Liver (tissue), 10 donors: ENCODE measurements at places on chromosomes 5 and 9.

DNA sequence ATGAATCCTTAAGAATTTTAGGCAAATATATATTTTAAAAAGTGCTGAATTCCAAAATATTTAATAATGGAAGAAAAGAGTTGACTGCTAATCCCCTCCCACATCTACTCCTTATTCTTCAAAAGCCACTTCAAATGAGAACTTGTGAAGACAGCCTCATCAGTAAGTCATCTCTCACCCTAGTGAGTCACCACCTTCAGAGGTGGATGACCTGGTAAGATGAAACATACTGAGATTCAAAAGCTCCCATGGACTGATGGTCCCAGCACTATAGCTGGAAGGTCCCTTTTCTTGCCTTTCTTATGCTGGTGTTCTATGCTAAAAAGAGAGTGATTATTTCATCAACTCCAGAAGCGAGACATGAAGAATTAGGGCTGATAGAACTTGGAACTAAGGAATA is 37.8 kb upstream of the SPDL1 start:
- DNase-seq = no peak

DNA sequence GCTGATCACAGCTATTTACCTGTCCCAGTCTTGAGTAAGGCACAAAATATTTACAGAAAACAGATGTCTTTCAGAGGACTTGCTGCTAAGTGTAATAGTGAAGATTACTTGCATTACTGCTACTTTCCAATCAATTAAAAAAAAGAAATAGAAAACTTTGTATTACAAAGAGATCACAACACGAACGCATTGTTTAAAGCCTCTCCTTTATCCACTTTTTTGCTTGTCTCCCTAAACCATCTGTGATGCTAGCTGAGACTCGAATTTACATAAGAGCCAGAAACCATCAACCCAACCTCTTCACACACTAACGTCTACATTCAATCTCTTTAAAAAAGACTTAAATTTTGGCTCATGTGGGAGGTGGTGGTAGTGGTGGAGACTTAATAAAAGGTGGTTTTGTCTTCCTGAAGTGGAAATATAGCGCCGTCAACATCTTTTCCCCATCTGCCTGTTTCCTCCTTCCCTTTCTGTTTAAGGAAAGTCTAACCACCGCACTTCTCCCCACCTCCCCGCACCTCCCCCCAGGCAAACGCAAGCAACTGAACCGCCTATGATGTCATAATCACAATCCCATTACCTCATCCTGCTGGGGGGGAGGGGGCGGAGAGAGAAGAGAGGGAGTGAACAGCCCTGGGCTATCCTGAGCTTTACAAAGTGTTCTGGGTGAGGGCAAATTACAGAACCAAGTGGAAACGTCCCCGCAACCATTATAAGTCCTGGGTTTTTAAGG is 948 bp upstream of the FAM53C start:
- DNase-seq = no peak

- DNase-seq = no peak
These were observed 283.8 kb downstream of the PDE4D start for GRCh38 chr5:59609501-59610265.

DNA sequence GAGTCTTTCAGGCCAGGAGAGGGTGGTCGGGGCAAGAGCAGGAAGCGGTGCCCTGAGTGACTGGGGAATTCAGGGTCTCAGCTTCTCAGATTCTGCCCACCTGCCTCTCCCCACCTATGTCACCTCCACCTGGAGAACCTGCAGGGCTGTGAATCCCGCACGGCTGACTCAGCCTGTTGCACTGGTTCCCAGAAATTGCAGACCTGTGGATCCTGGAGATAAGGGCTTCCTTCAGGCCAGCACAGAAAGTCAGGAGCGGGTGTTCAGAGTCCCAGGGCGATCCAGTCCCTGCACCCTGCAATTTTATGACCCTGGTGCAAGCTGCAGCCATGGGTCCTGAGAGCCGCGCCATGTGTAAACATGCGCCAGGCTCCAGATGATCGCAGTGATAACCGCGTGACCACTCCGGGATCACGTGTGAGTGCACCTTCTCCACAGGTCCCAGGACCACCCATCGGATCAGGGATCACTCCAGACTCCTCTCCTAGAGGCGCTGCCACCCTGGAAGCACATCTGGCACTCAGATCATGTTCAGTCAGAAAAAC is 17.8 kb downstream of the IRX4 start:
- no peak for DNase-seq

DNA sequence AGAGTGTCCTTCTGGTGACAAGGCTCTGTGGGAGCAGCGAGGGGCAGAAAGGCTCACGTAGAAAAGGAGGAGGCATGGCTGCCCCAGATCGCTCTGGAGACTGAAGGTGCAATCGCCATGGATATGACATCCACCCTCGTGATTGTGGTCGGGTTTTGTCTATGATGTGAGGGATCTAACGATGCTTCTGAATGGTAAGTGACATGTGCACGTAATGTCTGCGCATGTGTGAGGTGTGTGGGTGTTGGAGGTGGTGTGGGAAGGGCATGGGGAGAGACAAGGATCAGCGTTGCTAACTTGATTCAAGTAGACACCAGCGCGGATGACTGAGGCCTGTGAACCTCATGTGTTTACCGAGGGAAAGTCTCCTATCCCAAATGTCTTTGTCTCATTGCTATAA is 20.2 kb downstream of the IRX1 start:
- DNase-seq = no peak

GRCh38 chr9:110050925-110051355 is 157.0 kb downstream of the C9orf152 start:
- no peak for DNase-seq

- DNase-seq = no peak
These were observed 3.4 kb upstream of the RHOBTB3 start for GRCh38 chr5:95727764-95728191.

DNA sequence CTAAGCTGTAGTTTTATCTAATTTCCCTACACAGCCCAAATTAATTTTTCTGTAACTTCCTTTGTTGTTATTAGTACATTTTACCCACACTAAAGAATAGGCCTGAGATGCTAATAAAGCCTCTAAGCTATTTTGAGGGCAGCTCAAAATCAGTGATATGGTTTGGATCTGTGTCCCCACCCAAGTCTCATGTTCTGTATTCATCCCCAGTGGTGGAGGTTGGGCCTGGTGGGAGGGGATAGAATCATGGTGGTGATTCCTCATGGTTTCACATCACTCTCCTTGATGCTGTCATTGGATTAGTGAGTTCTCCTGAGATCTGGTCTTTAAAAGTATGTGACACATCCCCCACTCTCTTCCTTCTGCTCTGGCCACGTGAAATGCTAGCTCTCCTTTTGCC is 27.3 kb downstream of the LURAP1L start:
- no peak for DNase-seq

GRCh38 chr5:180197016-180197702 is 11.9 kb downstream of the RASGEF1C start:
- no peak for DNase-seq

DNA sequence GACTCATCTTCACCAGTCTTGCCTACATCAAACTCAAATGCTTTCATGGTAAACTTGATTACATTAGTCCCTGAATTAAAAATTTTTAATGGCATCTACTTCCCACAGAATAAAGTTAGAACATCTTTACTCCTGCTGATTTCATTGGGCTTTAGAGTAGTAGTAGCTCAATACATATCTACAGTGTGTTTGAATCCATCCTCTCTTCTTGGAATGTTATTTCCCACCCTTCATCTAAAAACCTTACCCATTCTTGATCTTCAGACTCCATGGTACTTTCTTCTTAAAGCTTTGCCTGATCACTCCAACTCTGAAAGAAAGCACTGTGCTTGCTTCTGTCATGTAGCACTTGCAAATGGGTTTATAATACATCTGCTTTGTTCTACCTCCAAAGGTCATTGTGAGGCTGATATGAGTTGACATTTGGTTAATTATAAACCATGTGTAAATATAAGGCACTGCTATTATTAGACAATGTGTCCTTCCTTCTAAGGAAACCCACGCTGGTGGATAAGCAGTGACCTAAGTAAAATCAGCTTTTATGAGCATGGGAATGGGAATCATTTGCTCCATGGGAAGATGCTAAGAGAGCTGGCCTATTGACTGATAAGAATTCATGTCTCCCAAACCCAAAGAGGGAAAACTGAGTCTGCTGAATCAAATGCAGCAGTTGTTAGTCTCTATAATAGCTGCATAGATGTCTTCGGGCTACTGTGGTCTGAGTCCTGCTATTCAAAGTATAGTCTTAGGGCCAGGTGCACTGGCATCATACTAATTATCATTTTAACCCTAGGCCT is 7.5 kb upstream of the PRLR start:
- no peak for DNase-seq

DNA sequence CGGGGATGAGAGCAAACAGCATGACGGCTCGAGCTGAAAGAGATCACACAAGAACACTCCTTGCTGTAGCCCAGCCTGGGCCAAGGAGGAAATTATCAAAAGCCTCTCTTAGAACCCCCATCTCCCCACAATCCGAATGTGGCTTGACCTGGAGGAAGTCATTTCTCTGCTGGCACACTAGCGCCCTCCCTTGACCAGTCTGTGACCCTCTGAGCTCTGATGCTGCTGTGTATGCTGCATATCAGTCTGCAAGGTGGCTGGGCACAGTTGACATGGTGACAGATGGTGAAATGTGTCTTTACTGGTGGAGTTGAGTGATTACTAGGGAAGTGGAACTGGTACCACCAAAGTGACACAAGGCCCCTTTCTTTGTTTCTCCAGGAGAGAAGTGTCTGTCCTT is 3.3 kb downstream of the SLC46A2 start:
- DNase-seq = no peak

- no peak for DNase-seq
These were observed 11.3 kb upstream of the LOX start for GRCh38 chr5:122089096-122090013.

- DNase-seq = no peak
These were observed 208.0 kb downstream of the PARP8 start for GRCh38 chr5:50874306-50875001.

DNA sequence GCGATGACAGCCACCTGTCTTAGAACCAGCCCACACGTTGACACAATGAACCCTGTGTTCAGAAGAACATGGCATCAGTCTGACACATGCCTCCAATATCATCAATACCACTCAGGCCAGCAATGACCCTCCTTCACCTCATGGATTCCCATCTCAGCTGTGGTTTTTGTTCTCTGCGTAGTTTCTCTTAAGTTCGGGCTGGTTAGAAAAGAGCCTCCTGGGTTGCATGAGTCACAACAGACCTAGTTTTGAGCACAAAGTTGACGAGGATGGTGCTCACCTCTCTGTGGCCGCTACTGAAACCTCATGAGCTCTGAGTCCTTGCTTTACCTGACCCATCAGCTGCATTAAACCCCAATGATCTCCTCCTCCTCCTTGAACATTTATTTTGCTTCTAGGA is 299.9 kb downstream of the SPOCK1 start:
- DNase-seq = no peak

- no peak for DNase-seq
These were observed 670.8 kb downstream of the ACTL7B start for GRCh38 chr9:108184941-108185340.

GRCh38 chr9:25990376-25990775 is 312.1 kb upstream of the TUSC1 start:
- no peak for DNase-seq

GRCh38 chr5:129593525-129593924 is 133.4 kb downstream of the ADAMTS19 start:
- DNase-seq = no peak

- no peak for DNase-seq
These were observed 32.9 kb downstream of the TMEM252 start for GRCh38 chr9:68507806-68508145.

DNA sequence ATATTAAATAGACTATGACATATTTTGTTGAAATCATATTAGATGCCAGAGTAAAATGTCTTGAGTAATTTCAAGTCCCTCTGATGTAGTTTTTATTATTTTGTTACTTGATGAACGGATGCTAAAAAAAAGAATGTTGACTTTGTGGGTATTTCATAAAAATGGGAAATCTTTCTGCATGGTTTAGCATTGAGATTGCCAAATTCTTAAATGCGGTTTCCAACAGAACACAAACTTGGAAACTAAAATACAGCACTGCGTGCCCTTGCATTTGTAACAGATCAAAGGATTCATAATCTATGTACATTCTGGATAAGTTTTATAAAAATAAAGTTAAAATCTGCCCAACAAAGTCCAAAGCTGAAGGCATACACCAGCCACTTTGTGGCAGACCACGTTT is 425.5 kb upstream of the DAB2 start:
- DNase-seq = no peak

GRCh38 chr9:18452276-18452675 is 21.7 kb upstream of the ADAMTSL1 start:
- DNase-seq = no peak
